ENCODE measurements at places on chromosomes 5 and 9.

- DNase-seq = no peak
Measured at GRCh38 chr5:176846335-176847140, 36.2 kb downstream of the UNC5A start.

GRCh38 chr5:102795526-102795925 is 40.4 kb downstream of the PAM start:
- DNase-seq = no peak

DNA sequence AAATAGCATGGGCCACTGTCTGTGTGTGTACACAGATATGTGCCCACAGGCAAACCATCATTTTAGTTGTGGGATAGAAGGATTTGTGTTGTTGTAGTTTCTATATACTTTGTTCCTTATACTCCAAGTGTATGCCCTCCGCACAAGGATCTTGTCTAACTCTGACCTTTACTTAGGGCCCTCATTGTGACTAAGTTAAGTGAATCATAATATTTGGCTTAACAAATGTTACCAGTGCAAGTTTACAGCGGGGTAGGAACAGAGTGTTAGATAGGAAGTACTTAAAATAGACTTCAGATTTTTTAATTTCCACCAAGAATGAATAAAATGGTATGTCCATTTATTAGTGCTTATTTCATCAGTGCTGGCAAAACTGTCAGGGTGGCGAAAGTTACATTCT is 29.5 kb upstream of the CYFIP2 start:
- no peak for DNase-seq

DNA sequence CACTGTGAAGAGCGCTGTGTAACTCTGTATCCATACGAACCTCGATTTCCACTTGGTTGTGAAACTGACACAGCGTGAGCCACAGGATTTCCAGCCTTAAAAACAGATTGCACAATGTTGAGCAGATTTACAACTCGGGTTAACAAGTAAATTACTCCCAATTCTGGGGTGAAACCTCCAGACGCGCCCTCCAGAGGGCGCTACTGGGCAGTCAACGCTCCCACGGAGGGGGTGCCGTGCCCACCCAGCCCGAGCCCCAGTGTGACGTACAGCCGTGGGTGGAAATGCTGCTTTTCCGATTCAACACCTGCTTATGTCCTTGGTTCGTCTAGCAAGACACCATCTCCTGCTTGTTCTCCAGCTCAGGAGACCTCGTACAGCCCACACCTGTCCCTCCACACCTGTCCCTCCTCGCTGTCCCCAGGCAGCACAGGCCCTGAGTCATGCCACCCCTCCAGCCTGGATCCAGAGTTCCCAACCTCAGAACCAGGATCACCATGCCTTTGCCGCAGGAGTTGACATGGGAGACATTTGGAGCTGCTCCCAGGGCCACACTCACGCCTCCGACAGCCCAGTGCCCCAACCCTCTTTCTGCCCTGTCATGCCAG is 34.4 kb upstream of the SLC6A3 start:
- DNase-seq = peak; percentile 42

GRCh38 chr9:110969971-110970386 is 68.3 kb downstream of the LPAR1 start:
- DNase-seq = no peak

- peak; percentile 99 for DNase-seq
Measured at GRCh38 chr9:6566409-6567139, 79.0 kb downstream of the GLDC start.

Measured in dermis blood vessel endothelial cell (primary cell).